ENCODE measurements at places on chromosomes 1 and 21.

- no peak for DNase-seq
Measured at GRCh38 chr1:111904478-111905218, 84.8 kb downstream of the KCND3 start.

DNA sequence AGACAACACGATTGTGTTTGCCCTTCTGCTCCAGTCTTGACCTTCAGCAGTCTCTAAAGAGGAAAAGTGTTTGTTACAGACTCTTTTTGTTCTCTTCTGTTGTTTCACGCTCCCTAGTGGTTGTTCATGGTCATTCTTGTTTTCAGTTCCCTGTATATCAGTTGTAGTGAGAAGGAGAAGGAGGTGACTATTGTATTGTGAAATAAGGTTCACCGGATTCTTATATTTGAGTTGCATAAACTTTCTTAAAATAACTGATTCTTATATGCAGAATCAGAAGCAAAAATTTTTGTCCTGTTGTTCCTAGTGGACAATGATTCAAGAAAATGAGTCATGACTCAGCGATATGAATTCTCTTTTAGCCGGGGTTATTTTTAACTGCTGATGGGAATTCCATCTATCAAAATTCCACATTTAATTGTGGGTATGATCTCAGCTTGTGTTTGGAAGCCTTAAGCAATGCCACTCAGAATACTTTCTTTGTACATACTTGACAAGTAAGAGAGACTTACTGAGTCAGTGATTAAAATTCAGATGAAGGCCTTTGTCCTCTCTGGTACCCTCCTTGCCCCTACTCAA is 152.2 kb downstream of the CLEC20A start:
- no peak for DNase-seq

- DNase-seq = no peak
Measured at GRCh38 chr1:68232289-68233148, at the start of gene WLS. Gene WLS, minus strand, starts transcription at chr1:68232523. Its CDS starts 224 bp downstream, at chr1:68232299.

- DNase-seq = no peak
Measured at GRCh38 chr1:94899756-94900155, 27.2 kb downstream of the CNN3 start.

GRCh38 chr1:156480411-156481192 is 20.0 kb downstream of the MEF2D start:
- DNase-seq = peak; percentile 71

- no peak for DNase-seq
Measured at GRCh38 chr1:51624855-51625254, 8.0 kb downstream of the OSBPL9 start.

Data from central memory CD8-positive, alpha-beta T cell (primary cell).